Stimulated activated CD8-positive, alpha-beta memory T cell treated with anti-CD3 and anti-CD28 coated beads, Interleukin-15, amount 100 ng/mL, for 1 hour (primary cell): ENCODE measurements at places on chromosomes 12 and 14.

DNA sequence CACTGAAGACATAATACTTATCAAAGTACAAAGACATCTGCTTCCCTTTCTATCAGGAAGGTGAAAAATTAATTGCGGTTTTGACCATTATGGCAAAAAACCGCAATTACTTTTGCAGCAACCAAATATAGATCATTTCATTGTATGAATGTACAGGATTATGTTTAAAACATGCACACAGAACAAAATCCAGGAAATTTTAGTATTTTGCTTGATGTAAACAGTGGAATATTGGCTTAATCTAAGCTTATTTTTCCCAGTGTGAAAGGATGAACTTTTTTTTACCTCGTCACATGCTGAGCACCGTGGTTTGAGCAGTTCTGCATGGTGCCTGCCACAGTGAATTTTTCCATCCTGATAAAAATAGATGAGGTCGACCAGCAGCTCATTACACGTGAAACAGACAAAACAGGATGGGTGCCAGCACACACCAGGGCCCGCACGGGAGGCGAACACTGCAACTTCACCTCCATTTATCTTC, 121.2 kb downstream of the PRICKLE1 start:
- no peak for DNase-seq

GRCh38 chr14:63895510-63895909, 42.7 kb downstream of the SYNE2 start:
- DNase-seq, result no peak

- DNase-seq, result no peak
These were observed 9.8 kb downstream of the CHGA start for GRCh38 chr14:92932448-92933395.

GRCh38 chr12:90423965-90424364, 531.0 kb downstream of the CCER1 start:
- no peak for DNase-seq

- DNase-seq, result no peak
These were observed 353.7 kb downstream of the LRIG3 start for GRCh38 chr12:58566599-58566998.

GRCh38 chr12:53236443-53237111, 4.6 kb upstream of the RARG start:
- no peak for DNase-seq
